ENCODE measurements at places on chromosomes 12 and 14.

DNA sequence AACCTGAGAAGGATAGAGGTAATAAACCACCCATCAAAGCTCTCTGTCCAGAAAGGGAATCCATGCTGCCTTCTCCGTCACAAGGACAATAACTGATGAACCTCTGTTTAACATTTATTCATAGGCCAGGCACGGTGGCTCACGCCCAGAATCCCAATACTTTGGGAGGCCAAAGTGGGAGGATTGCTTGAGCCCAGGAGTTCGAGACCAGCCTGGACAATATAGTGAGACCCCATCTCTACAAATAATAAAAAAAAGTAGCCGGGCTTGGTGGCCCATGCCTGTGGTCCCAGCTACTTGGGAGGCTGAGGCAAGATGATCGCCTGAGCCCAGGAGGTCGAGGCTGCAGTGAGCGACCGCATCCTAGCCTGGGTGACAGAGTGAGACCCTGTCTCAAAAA, 7.1 kb upstream of the FOS start:
- DNase-seq, result no peak

- no peak for DNase-seq
These were observed 88.5 kb upstream of the CSRP2 start for GRCh38 chr12:76967181-76967885.

DNA sequence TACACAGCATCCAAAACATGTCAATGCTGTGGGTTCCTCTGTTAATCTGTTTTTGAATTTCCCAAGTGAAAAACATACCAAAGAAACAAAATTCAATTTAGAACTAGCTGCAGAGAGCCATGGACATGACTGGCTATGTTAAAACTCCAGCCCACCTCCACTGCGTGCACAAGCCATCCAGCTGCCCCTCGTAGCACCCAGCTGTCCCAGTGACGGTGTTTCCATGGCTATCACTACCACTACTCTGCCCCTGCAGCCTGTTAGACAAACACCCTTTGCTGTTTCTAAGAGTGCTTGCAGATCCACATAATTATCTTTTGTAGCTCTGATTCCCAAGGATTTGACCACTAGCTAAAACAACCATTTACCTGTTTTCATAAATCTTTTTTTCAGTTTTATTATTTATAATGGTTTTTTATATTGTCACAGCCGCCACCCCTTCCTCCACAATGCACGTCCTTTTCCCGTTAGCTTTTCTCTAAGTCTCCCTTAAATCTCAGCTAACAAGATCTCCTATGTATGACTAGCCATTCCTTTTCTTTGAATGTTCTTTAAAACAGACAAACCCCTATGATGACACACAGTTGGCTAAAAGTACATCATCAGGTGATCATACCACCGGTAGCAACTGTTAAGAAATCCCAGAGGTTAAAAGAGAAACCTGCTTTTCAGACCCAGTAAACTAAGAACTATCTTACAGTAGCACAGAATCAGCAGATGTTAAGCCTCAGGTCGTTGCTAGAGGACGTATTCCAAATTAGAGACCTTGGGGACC, 37.8 kb upstream of the NAA30 start:
- no peak for DNase-seq

DNA sequence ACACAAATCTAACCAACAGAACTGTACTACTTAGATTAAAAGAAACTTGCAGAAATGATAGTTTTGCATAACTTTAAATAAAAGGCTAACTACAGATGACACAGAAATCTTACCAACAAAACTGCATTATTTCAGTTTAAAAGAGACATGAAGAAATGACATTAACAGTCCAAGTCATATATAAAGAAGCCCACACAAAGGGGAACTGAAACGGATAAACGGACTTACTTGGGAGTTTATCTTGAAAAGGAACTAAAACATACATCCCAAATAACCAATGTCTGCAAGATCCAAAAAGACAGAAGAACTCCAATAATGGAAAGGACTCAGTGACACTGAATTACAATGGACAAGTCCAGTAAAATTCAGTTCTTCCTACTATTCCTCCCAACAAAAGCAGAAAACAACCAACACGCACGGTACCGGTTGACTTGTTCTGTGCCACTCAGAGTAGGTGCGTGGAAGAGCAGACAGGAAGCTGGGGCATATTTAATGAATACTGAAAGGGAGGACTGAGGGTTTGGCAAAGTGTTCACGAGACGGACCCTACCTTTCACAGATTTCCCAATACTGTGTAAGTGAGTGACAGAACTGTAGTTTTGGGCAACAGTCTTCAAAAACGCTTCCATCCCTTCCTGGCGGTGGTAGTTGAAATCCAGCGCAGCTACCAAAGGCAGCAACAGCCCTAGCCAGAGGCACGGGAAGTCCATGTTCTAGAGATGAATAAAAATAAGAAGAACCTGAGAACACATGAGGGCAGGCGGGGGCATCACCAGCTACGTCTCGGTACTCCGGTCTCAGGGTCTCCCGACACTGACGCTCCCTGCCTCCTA, 627 bp downstream of the CPM start:
- DNase-seq, result peak; percentile 6

DNA sequence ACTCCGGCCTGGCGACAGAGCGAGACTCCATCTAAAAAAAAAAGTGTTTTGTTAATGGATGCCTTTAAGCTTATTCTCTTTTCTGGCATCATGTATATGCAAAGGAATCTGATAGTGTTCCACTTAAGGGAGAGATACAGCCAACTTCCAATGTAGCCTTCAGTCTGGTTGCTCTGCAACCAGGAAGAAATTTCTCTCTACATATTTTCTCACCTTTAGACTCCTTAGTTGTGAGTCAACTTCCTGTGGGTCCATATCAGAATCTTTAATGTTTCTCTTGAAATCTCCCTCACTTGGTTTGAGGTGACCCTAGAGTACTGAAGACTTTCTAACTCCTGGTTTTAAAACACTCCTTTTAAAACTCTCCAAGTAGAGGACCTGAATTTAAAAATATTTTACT, 340.4 kb downstream of the SLC6A15 start:
- DNase-seq, result no peak

DNA sequence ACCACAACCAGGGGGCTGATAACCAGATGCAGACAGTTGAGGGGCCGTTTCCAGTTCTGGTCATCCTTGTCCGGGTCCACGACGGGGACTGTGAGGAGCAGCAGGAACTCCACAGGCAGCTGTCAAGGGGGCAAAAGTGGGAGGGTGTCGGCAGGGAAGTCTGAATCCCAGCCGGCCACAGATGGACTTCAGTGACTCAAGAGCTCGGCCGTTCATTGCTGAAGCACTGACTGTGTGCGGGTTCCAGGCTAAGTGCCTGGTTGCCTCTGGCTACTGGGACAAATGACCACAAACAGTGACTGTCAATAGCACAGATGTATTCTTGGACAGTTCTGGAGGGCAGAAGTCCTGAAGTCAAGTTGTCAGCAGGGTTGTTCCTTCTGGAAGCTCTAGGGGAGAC, 19.6 kb downstream of the SLC8B1 start:
- no peak for DNase-seq

DNA sequence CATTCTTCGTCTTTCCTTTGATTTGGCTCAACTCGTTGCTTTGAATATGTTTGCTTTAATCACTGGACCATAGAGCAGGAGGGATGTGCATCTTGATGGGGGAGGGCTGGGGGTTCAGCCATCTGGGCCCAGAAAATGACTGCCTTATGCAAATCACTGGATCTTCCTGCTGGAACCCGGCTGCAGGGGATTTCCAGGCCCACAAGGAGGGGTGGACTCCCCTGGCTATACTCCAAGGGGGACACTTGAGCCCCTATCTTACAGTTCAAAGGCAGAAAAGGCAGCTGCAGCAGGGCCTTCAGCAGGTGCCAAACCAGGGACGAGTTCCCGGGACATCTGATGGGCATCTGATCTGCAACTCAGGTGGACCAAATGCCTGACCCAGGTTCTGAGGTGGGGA, 122.5 kb downstream of the DICER1 start:
- no peak for DNase-seq

DNA sequence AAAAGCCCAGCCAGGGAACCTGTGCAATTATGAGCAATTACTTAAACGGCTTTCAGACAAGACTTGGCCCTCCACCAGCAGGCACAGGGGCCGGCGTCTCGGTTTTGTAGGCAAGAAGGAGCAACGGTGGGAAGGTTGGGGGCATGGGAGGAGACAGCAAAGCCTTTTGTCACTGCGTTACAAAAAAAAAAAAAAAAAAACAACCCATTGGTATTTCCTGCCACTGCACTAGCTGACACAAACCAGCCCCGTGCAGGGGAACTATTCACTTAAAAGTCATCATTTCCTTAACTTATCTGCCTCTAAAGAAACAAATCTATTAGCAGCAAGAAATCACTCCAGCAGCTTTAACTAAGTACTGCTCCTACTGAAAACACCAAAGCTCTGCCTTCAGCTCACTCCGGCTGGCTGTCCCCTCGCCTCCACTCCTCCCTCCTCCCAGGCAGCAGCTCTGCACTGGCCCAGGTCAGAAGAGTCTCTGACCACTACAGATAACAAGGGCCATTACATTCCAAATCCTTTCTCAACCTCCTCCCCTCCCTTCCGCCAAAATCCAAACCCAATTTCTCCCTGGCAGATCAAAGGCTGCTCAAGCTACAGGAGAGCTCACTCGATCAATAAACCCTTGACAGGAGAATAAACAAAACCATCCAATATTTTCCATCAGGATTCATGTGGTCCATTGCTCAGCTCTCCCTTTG, 105.2 kb upstream of the CDKN3 start:
- DNase-seq, result no peak

- DNase-seq, result no peak
These were observed 258.6 kb upstream of the DCN start for GRCh38 chr12:91441246-91441645.

- DNase-seq, result no peak
These were observed 155.8 kb upstream of the FOXN3 start for GRCh38 chr14:89572596-89573398.

GRCh38 chr14:50856660-50857059, 15.2 kb upstream of the ABHD12B start:
- no peak for DNase-seq

- no peak for DNase-seq
These were observed 44.7 kb upstream of the CHST11 start for GRCh38 chr12:104411826-104412641.

- no peak for DNase-seq
These were observed 58.0 kb upstream of the TMEM132D start for GRCh38 chr12:129961856-129962255.

DNA sequence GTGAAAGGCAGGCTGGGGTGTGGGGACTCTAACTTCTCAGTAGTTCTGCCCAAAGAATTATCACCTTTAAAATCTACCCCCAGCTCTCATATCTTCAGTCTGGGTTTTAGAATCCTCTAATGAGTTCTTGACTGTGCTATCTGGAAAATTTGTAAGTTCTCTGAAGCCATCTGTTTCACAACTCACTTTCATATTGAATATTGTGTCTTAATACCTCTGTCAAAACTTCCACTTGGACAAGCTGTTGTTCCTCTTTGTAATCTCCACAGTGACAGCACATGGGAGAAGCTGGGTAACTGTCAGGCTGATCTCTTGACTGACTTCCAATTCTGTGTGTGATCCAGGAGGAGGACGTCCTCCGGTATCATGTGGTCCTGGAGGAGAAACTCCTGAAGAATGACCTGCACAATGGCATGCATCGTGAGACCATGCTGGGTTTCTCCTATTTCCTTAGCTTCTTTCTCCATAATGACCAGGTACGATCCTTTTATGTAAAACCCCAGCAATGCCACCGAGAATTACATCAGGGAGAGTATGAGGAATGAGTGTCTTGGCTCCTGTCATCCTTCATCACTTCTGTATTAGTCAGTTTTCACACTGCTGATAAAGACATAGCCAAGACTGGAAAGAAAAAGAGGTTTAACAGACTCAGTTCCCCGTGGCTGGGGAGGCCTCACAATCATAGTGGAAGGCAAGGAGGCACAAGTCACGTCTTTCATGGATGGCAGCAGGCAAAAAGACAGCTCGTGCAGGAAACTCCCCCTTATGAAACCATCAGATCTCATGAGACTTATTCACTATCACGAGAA, 111.9 kb downstream of the STAB2 start:
- peak; percentile 36 for DNase-seq

DNA sequence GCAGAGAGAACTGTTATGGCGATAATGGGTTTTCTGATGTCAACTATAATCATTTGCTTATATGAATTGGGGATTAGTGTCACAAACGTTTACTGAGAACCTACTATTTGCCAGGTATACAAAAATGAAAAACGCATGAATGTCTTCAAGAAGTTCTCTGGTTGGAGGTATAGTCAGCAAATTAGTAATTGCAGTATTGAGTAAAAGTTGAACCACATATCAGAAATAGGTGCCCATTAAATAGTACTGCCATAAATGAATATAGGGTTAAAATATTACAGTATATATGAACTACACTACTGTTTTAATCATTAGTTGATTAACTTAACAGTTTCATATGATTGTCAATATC, 60.0 kb downstream of the PTPRB start:
- DNase-seq, result no peak

DNA sequence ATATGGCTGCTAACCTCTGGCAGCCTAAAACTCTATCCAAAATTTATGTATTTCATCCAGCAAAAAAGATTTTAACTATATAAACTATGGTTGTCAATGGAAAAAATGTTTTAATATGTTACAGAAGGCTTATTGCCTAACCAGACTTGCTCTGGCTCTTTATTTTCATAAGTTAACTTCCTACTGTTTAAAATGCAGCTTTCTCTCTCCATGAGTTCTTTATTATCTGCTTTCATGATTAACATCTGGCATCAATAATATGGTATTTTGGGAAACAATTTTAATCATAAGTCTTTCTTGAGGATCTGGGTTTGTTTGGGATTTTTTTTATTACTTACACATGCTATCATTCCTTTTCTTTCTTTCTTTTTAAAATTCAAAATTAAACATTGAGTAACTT, 20.5 kb downstream of the KERA start:
- DNase-seq, result no peak

GRCh38 chr12:28268608-28269229, 78.5 kb downstream of the CCDC91 start:
- DNase-seq, result no peak

- no peak for DNase-seq
These were observed 133.2 kb upstream of the NOVA1 start for GRCh38 chr14:26730929-26731618.

GRCh38 chr14:23556700-23557440, 799 bp downstream of the THTPA start:
- DNase-seq, result peak; percentile 45

- DNase-seq, result no peak
These were observed 60.1 kb upstream of the RIMBP2 start for GRCh38 chr12:130775953-130776856.

DNA sequence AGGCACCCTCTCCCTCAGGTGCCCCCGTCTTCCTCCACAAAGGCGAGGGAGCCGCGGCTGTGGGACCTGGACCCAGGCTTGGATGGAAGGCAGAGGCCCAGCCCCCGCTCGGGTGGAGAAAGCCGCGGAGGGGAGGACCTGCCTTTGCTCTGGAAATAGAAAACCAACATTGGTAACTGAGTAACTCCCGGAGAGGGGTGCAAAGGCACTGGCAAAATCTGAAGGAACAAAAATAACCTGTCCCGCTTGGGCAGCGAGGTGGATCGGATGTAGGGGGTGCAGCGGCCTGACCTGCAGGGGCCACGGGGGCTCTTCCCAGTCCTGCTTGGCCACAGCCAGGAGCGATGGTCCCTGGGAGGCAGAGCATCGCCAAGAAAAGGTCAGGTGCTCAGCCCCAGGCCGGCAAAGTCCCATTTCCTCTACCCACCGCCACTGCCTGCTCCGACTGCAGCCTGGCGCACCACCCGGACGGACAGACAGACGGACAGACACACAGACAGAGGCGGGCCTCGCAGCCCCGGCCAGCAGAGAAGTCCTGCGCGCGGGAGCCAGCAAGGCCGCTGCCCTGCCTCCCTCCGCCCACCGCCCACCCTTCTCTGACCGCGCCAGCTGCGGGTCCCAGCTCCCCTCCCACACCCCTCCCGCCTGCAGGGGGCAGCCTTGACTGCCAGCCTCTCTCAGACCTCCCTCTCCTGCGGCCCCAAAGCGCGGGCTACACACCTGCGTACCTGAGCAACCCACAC, 21.4 kb upstream of the TMEM106C start:
- DNase-seq, result peak; percentile 7
